ENCODE measurements at places on chromosomes 1 and 21.
A peak's percentile ranks its signal among the peaks of the same experiment; 100 is the strongest.

DNA sequence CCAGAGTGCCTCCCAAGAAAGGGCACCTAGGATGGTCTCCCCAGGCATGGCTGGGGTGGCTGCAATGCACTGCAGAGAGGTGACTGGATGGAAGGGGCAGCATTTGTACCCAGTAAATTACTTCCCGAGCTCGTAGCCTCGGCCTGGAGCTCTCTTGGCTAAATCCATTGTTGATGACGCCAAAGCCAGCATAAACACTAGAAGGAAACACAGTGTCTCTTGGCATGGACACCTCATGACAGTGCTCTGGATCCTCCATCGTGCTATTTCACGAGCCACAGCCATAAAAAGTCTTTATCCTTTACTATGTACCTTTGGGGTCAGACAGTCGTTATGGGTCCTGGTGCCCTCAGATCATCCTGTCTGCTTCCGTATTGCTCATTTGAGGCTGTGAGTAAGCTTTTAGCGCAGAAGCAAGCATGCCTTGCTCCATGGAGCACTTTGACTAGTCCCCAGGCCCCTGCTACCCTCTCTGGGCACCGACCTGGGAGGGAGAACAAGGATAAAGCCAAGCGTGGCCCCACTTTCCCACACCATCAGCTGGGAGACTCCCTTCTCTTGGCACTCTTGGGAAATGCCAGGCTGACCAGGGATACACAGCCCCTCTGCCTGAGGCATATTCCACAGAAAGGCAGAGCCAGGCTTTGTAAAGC, 10.3 kb upstream of the PRELP start:
- DNase-seq: no peak

DNA sequence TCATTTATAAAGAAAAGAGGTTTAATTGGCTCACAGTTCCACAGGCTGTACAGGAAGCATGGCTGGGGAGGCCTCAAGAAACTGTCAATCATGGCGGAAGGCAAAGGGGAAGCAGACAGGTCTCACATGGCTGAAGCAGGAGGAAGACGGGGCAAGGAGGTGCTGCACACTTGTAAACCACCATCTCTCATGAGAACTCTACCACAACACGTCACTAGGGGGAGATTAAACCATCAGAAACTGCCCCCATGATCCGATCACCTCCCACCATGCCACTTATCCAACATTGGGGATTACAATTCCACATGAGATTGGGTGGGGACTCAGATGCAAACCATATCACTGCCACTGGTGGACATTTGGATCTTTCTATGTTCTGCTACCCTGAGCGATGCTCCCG, 351.4 kb downstream of the NPHP4 start:
- no peak for DNase-seq

GRCh38 chr1:36321119-36321951, 2.1 kb downstream of the EVA1B start:
- DNase-seq: peak; percentile 46

- no peak for DNase-seq
Measured at GRCh38 chr1:81876901-81877733, 76.4 kb downstream of the ADGRL2 start.

DNA sequence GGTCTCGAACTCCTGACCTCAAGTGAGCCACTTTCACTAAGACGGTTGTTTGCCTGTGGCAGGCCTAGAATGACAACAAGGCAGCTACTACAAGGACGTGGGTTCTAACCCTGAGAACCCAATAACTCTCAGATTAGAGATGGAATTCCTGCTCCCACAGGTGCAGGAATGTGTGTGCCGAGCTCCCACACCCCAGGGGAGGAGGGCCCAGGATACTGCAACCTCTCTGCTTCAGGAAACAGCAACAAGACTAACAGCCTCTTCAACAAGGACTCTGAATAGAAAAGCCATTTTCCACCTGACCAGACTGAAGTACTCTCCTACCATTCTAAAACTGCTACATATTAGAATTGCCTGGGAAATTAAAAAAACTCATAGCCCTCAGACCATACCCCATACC, 4.9 kb downstream of the LSM10 start:
- DNase-seq: no peak

GRCh38 chr1:33633019-33633801, 160.8 kb downstream of the ZSCAN20 start:
- peak; percentile 81 for DNase-seq

- no peak for DNase-seq
Measured at GRCh38 chr21:45618287-45618686, 25.2 kb upstream of the PCBP3 start.

DNA sequence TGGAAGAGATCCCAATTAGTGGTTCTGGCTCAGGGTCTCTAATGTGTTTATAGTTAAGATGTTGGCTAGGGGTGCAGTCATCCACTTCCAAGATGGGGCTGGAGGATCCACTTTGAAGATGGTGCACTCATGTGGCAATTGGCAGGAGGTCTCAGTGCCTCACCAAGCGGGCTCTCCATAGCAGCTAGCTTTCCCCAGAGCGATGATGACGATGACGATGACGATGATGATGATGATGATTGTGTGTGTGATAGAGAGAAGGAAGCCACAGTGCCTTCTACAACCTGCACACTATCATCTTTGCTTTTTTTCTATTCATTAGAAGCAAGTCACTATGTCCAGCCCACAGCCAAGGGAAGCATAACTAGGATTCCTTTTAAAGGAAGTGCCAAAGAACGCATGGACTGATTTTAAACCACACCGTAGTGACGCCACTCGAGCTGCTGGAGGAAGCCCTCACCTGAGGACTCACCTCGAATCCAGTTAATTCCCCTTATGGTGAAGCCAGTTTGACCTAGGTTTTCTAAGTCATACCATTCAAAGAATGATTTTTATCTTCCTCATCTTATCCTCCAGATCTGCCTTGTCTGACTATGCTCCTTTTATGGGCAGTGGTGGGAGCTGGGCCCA, 49.4 kb downstream of the SRRM1 start:
- DNase-seq: no peak

DNA sequence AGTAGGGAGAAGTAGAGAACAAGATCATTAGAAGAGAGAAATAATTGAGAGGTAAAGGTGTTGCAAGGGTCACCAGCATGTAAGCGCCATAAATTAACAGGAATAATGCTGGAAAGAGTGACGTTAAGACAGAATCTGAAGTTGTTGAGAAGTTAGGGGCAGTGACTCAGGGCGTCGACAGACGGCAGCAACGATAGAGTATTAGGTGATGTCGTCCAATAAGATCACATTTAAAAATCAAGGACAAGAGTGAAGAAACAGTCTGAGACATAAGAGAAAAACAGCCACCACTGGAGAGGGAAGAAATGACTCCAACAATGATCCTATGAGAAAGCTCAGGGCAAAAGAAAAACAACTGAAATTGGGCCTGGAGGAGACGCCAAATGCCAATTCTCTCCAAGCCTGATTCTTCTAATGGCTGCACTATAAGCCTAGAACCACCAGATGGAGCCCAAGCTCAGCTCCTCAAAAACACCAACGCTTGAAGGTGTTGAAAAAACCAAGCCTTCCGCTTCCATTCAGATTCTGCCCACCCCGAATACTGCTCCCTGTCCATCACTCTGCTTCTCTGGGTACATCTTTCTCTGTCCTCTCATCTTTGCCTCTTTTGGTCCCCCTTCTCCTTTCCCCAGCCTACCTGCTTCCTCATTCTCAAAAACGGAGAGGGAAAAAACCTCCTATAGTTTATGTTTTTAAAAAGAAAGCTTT, 70.0 kb downstream of the LUZP1 start:
- DNase-seq: peak; percentile 43

DNA sequence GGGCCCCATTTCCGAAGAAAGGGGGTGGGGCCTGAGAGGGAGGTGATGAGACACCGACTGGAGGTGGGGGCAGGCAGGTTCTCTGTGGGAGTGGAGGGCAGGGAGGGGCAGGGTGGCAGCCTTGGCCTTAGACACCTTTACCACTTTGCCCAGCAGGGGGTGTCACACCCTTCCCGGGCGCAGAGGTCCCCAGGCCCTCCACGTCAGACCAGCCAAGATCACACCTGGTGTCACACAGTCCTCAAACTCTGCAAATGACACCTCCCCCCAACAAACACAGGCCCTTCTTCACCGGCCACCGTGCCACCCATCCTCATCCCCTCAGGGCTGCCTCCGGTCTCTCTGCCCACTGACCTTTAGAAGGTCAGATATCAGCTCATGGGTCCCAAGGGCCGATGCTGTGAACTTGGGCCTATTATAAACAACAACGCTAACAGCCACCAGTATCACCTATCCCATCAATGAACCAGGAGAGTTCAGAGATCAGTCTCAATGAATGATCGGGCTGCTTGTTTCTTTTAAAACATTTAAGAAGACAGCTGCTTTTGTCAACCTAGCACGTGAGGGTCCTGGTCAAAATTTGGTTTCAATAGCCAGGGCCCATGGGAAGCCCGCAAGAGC, 103.9 kb downstream of the CASZ1 start:
- DNase-seq: peak; percentile 76

GRCh38 chr1:117675907-117676430, 70.1 kb downstream of the TENT5C start:
- no peak for DNase-seq

DNA sequence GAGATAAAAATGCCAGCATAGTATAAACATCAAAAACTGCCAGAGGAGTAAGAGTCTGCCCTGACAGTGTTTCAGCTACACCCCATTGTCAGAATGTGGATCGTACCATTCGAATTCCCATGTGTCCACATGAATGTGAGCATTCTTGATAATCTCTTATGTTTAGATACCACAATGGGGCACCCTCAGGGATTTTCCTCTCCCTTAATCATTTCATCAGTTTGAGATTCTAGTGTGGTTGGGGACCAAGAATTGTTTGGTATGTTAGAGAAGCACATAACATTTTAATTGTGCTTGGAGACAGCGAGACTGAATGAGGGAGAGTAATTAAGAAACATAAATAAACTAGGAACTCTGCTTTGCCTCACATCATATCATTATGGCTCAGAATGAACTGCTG, 120.2 kb downstream of the ZC3H11B start:
- DNase-seq: no peak

Measured in activated naive CD8-positive, alpha-beta T cell treated with anti-CD3 and anti-CD28 coated beads for 36 hours (primary cell).